ENCODE measurements at places on chromosomes 6 and 20.

DNA sequence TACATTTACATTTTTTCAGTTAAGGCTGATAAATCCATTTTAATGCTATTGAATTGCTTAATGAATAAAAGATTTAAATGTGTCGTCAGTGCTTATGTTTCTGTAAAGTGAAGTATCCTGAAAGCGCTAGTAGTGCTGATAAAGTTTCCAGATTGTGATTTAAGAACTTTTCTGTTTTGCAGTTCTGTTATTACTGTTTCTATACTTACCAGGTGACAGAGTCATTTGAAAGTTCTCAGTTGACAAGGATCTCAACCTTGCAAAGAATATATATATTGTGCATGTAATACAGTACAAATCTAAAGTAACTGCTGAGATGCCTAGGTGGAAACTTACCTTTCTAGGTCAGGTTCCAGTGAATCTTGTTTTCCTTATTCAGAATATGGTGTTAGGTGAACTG, 201.8 kb downstream of the ARID1B start:
- no peak for DNase-seq

- DNase-seq, result no peak
These were observed 840.8 kb downstream of the TBC1D32 start for GRCh38 chr6:120493505-120493904.

DNA sequence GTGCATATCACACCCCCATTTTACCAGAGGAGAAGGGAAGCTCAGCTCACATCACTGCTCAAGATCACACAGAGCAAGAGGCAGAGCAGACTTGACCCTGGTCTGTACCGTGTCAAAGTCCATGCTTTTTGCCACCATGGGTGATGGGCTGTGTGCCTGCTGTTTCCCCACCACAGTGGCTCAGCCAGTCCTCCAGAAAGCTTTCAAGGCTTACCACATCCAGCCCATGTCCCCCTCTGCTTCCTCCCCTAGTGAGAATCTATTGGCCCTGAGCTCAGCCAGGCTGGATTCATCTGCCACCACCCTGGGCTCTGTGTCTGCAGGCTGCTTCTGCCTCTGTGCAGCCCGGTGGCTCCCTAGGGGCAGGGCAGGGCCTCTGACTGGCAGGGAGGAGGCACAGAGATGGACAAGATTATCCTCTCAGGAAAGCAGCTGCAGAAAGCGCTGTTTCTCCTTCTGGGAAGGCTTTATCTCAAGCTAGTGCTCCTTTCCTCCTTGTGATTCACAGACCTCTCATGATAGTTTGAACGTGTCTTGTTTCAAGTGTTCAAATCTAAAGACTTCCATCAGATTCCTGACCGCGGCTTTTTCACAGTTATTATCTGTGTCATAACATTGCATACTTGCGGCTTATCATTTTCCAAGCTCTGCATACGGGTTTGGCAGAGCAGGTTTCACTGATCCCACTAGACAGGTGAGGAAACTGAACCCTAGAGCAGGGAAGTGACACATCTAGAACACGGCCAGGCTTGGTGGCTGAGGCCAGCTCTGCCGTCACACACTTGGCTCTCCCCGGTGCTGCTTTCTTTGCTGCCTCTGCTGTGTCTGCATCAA, 37.4 kb downstream of the VEGFA start:
- no peak for DNase-seq

DNA sequence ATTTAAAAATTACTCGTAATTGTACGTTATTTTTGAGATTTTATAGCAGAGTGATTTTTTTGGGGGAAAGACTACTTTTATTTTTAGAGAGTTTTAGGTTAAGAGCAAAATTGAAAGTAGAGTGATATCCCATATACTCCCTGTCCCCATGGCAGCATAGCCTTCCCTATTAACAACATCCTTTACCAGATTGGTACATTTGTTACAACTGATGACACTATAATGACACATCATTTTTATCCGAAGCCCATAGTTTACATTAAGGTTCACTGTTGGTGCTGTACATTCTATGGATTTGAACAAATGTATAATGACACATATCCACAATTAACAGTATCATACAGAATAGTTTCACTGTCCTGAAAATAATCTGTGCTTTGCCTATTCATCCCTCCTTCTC, 1126.4 kb upstream of the CITED2 start:
- no peak for DNase-seq

DNA sequence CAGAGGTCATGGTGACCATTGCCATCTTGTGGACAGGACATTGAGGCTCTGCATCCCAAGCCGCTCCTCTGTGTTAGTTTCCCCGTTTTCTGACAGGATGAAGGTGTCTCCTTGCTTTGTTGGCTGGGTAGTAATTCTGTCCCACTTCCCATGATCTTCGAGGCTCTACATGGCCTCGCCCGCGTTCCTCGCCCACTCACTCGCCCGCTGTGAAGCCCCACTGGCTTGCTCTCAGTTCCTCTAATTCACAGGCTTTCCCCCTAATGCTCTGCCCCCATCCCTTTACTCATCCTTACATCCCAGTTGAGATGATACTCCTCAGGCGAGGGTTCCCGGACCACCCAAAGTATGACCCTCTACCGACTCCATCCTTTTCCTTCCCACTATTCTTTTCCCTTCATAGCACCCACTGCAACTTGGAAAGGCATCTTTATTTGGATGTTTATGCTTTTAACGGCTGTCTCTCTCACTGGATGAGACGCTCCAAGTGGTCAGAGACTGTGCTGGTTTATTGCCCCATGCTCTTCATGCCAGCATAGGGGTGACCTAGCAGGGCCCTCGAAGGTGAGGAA, 511 bp upstream of the SLC35B2 start:
- DNase-seq, result no peak
